ENCODE measurements at places on chromosomes 6 and 20.
A peak's percentile ranks its signal among the peaks of the same experiment; 100 is the strongest.

DNA sequence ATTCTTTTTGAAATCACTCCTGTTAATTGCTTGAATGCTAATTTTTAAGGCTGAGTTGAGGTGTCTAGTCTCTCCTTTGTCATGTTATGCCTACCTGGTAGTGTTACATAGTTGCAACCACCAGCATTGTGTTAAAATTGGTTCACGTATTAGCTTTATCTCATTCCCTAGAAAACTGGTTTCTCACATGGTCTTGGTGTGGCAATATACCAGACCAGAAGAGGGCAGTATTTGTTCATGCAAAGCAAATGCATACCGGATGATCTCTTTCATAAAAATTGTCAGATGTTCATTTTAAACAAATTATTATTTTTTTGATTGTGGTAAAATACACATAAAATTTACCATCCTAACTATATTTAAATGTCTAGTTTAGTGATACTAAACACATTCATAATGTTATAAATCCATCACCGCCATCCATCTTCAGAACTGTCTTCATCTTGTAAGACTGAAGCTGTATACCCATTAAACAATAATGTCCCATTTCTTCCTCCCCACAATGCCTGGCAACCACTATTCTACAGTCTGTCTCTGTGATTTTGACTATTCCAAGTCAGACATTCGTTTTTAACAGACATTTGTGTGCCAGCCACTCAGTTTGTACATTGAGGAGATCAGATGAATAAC lies 92.8 kb downstream of the ATRN start:
- DNase-seq: no peak

GRCh38 chr6:115365783-115366182 lies 694.9 kb downstream of the FRK start:
- DNase-seq: no peak

DNA sequence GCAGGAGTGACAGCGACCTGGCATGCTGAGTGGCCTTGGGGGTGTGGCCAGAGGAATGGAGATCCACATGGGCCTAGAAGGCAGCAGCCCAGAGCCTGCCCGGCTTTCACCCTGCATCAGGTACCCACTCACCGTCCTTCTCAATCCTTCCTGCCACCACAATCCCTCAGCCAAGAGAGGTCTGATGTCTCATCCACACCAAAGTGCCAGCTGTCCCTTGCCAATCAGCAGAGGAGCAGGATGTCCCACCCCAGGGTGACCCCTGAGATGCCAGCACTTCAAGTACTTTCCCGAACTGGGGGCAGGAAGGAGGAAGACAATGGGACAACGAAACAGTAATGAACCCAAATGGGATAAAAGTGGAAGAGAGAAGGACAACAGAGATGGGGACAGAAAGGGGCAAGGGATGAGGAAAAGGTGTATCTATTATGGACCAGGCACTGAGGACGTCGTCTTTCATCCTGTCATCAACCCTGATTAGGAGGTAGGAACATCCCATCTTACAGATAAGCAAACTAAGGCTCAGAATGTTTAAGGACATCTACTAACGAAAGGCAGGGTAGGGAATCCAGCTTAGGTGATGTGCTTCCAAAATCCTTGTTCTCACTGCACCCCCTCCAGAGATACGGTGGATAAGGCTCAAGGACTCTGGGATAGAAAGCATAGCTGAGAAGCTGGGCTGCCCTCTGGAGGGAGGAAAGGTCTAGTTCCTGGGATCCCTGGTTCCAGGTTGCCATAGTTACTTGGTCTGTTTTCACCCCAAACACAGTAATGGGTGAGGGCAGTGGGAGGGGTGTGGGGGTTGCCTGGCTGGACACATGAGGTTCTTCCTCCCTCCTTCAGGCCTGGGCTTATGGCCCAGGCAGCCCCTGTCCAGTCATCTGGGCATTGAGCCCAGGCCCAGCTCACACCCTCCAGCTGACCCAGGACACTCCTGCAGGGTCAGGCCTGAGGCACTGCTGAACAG lies 4.5 kb upstream of the TNXB start:
- no peak for DNase-seq

DNA sequence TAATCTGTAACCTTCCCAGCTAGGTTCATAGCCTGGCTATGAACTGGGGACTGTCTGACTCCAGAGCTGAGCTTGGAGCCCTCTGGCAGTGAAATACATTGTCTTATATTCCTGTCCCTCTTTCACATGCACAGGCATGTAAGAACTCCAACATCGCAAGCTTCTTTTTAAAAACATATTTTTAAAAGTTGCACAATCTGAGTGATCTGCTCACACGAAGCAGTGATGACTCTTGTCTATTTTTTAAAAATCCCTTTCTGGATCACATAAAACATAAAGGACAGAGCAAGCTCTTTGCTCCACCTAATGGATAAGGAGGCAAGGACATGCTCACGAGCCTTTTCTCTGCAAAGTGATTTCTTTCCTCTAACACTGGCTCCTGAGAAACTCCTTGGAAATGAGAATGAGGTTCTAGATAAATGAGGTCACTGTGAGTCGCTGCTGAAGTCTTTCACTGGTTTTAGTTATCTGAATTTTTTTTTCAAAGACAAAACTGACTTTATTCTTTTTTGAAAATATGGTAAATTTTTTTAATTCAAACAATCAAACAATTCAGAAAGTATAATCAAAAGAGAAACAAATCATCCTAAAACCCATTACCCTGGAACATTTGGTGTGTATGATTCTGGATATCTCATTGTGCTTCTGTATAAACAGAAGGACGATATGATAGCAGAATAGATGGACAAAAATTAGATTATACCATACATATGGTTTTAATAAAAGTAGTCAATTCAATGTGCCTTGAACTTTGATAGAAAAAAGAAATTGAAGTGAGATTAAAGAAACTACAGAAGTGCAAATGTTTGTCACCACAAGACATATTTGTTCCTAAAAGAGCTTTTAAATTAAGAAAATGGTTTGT lies 30.8 kb downstream of the IL20RA start:
- DNase-seq: no peak

DNA sequence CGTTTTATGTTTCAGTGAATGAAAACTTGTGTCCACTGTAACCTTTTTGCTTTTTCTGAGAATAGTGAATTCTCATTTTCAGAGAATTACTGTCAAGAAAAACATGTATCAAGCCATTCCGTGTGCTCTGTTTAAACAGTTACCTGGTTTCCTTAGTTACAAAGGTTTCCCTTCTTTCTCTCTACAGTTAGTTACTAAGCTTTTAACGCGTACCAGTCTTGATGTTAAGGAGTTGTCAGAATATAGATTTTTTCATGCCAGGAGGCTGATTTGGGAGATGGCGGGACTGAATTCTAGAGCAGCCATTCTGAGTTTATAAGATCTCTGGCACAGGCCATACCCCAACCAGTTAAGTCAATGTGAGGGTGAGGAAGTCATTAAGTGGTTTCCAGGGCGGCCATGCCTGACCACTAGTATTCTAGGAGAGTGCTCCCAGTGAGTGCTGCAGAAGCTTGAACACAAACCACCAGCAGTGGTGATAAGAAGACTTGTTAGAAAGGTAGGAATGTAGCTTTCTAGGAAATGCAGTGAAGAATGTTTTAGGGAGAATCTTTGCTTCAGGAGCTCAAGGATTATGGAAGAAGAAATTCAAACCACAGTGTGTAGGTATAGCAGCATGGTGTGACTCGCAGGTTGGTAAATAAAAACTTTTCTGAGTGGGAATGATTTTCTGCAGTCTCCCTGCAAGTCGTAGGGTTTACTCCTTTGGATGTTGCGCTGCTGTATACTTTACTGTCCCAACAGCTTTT lies 112.9 kb downstream of the JARID2 start:
- DNase-seq: no peak

GRCh38 chr20:6122111-6122872 lies 538 bp downstream of the FERMT1 start:
- DNase-seq: peak; percentile 36

DNA sequence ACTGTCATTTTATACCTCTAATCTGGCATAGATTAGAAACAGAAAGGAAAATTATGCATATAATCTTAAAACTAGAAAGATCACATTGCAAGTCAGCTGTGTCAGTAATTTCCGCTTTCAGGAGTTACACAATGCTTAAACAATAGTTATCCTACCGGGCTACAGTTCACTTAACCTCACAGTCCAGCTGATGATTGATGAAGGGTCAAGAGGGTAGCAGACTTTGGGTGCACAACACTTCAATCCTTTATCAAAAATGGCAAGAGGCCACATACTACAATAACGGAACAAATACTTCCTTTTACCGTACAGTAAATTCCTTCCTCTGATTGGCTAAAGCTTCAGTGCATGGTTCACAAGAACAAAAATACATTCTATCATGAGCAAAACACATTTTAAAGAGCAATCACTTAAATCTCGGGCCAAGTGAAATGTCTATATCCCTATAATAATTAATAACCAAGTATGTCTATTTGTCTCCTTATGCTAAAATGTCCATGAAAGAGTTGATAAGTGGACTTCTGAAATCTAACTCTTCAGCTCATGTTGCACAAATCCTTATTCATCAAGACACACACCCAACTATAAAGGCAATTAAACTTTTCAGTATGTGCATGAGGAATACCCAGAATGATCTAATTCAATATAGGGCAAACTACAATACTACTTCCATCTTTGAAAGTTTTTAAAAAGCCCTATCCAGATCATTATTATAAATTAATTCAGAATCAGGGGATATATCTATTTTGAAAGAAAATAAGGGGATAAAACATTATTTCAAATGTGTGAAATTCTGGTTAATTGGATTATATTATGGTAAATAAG lies 76.8 kb downstream of the HIVEP2 start:
- no peak for DNase-seq

DNA sequence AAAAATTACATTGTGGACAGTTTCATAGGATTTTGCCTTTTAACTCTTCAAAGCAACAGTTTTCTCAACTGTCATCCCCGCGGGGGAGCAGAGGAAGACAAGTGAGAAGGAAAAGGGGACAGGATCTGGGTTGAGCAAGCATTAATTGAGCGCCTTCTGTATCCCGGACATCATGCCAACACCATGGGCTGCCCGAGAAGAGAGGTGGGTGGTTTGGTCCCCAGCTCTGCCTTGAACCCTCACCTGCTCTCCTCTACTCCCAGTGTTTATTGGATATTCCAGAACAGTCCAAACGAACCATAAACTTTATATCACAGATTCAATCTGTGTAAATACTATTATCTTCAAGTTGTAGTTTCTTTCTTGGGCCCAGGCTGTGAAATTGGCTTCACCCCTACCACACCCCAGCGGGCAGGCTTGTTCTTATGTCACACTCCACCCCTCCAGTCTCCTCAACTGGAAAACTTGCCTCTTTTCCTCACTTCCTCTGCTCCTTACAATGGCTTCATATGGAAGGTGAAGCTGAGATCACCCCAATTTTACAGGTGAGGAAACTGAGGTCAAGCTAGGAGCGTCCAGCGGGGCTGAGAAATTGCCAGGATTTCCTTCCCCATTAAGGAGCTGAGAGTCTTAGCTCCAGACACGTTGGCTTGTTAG lies 6.0 kb downstream of the PCK1 start:
- no peak for DNase-seq

DNA sequence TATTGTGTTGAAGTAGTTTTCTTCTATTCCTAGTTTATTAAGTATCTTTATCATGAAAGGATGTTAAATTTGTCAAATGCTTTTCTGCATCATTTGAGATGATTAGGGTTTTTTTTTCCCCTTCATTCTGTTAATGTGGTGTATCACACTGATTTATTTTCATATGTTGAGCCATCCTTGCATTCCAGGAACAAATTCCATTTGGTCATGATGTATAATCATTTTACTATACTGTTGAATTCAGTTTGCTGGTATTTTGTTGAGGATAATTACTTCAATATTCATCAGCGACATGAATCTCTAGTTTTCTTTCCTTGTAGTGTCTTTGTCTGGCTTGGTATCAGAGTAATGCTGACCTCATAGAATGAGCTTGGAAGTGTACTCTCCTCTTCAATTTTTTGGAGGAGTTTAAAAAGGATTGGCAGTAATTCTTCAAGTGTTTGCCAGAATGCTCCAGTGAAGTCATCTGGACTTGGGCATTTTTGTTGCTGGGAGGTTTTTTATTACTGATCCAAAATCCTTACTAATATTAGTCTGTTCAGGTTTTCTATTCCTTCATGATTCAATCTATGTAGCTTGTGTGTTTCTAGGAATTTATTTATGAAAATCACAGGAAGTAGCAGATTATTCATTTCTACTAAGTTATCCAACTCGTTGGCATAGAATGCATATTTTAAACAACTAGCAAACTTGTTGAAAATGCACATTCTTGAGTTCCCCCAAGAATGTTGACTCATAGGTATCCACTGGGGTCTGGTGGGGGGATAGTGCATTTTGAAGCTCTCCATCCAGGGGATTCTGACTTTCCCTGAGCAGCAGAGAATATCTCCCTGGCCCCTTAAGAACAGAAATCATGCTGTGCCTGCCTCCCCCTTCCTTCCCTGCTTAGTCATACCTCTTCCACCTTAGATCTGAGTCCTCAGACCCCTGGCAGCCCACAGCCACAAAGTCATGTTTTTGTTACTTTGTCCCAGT lies 187.1 kb downstream of the BMP7 start:
- no peak for DNase-seq

GRCh38 chr6:5524110-5524509 lies 262.8 kb downstream of the FARS2 start:
- DNase-seq: no peak

DNA sequence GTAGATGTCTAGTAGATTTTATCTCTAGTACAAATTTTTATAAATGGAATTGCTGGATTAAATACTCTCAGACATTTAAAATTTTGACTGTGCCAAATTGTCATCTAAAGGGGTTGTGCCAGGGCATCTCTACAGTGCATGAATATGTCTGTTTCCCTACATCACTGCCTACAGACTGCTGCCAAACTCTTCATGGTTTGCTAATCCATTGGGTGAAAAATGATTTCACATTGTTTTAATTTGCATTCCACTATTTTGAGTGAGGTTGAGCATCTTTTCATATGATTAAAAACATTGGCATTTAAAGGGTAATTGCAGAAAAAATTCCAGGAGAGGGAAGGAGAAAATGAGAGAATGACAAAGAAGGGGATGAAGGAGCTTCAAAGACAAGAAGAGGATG lies 267.7 kb upstream of the RNF24 start:
- DNase-seq: no peak
